ENCODE measurements at places on chromosomes 11 and 22.

GRCh38 chr22:16922706-16923105, 85.3 kb downstream of the GAB4 start:
- no peak for DNase-seq

- DNase-seq, result no peak
Observed at GRCh38 chr11:8149726-8150125, 19.1 kb downstream of the RIC3 start.

GRCh38 chr11:8257003-8257664, 6.5 kb downstream of the LMO1 start:
- peak; percentile 33 for DNase-seq

- DNase-seq, result no peak
Observed at GRCh38 chr11:111833524-111833923, 37.9 kb downstream of the ALG9 start.

DNA sequence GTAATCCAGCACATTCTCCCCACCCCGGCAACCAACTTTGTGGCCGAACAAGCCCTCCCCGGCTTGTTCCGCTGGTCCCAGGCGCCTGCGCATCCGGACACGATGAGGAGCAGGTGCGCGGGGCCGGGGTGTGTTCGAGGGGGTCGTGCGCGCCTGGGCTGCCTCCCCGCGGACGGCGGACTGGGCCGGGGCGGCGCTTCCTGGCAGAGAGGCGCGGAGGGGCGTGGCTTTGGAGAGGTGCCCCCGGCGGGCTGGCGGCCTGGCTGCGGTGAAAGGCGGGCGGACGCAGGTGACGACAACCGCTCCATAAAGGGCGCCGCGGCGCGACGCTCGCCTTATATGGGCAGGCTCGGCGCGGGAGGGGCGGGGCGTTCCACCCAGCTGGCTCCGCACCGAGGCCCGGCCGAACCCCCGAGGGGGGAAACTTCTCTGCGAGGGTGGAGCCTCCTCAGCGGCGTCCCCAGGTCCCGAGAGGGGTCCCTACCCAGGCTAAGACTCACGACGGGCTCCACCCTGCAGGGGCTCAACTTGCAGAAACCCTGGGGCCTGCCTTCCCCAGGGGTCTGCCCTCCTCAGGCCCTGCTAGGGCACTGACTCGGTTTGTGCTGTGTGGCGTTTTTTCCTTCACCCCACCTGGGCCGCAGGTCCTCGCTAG, 26.4 kb downstream of the TXN2 start:
- DNase-seq, result peak; percentile 98

GRCh38 chr22:30479981-30480380, 8.2 kb upstream of the SEC14L3 start:
- DNase-seq, result no peak

DNA sequence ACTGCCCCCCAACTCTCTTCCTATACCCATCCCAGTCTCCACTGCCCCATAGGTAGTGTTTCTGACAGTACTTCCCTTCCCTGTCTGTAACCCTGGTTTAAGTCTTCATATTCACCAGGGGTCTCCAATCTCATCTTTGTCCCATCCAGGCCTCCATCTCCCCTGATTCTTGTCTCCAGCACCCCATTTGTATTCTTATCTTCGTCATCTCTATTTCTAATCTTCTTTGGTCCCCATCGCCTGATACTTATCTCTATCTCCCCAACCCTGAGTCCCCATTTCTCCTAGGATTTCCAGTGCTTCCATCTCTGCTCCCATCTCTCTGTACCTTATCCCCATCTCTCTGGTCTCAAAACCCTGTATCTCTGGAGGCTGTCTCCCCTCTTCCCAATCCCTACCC, 1.8 kb downstream of the PHOX2A start:
- DNase-seq, result no peak

- DNase-seq, result no peak
Observed at GRCh38 chr11:102476812-102477211, 24.2 kb upstream of the TMEM123 start.

DNA sequence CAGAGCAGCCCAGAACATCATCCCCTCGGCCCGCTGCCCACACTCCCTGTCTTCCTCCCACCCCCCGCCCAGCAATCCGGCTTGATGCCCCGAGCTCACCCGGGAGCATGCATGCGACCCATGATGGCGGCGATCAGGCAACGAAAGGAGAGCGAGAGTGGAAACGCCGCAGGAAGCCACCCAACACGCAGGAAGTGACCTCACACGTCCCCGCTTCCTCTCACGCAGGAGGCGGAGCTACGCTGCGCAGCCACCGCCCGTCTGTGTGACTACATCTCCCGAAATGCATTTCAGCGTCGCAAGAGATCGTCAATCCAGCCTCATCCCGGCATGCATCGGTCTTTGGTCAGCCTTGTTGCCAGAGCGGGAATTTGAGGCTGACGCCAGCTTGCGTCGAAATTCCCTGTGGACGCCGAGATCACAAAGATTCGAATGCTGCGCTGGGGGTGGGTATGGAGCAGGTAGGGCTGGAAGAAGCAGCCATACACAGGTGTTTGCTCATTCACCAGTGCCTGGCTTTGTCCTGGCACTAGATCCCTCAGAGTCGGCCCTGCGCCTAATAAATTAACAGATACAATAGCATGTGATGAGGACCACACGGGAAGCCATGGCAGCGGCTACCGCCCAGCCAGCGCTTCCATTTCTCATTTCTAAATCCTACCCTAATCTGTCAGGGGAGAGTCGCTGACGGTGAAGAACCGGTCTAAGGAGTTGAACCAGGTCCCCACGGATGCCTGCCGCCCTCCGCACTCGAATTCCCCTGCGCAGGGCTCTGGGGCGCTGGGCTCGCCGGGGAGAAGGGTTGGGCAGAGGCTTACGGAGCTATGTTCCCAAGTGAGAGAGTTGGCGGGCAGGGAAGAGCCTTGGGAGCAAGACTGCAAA, at the start of gene RPS13:
RPS13 (minus strand) TSS at position 148 of the 882 bp plus-strand sequence; CDS start at position 122, 26 bp downstream.
- DNase-seq, result peak; percentile 94

GRCh38 chr11:22733475-22734248, 67.3 kb downstream of the GAS2 start:
- DNase-seq, result no peak

DNA sequence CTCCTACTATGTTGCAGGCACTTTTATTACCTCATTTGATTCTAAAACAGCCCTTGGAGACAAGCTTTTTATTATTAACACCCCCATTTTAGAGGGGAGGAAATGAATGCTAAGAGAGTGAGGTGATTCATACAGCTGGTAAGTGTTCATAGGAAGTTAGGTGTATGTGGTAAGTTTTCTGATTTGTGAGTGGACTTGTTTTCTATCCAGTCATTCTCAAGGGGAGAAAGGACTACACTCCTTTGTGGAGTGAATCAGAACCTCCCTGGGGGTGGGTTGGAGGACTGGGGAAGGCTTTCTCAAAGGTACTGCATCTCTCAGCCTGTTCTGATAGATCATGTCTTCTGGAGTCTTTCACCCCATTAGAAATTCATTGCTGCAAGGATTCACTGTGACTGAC, 23.5 kb downstream of the PKNOX2 start:
- DNase-seq, result no peak

DNA sequence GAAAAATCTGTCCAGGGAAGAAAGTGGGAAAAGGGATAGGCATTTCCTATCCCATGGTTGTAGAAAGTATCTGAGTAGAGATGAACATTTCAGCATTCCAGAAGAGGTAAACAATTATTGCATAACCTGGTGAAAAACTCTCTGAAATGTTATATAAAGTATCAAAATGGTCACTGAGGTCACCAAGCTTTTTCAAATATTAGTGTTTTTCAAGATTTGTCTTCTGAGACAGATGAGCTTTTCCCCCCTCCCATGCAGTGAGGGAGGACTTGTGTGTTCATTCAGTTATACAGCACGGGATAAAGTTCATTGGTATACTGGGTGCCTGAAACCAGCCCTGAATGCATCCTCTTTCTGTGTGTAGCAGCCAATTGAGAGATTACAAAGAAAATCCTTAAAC, 1.9 kb upstream of the DEPDC7 start:
- DNase-seq, result no peak

Data from activated CD8-positive, alpha-beta memory T cell treated with anti-CD3 and anti-CD28 coated beads, Interleukin-2, amount 50 U/mL, for 48 hours (primary cell).